Hematopoietic multipotent progenitor cell treated with erythropoietin and hydrocortisone succinate and interleukin-3 and kit ligand, for 6 days (in vitro differentiated cells): ENCODE measurements at places on chromosomes 1 and 21.
A peak's percentile ranks its signal among the peaks of the same experiment; 100 is the strongest.

DNA sequence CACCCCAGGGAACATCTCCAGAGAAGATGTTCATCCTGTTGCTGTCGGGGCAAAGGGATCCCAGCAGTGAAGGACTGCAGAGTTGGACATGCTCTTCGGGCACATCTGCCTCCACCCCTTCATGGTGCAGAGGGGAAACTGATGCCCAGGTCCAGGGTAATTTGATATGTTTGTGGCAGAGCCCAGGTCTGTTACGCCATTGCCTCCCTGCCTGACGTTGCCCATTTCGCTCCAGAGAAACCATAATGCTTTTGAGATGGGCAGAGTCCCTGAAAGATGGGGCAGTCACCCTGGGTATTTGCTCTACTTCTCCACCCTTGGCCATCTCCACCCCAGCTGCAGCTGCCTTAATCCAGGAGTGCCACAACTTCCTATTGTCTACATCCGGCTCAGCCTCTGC, 290.4 kb upstream of the POU3F1 start:
- no peak for DNase-seq

DNA sequence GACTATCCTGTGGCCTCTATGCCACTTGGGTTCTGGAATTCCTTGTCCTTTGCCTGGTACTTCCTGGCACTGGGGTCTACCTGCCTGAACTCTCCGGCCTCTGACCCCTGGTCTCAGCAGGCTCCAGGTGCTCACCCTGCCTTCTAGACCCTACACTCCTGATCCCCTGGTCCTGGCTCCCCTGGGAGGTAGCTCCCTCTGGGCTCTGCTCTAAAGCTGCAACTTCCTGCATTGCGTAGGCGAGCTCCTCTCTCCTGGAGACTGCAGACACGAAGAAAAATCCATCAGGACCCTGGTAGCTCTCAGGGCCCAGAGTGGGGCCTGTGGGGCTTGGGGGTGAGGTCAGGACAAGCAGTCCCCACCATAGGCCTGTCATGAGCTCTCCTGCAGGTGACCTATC, 7.8 kb upstream of the PLEKHG5 start:
- DNase-seq: no peak

DNA sequence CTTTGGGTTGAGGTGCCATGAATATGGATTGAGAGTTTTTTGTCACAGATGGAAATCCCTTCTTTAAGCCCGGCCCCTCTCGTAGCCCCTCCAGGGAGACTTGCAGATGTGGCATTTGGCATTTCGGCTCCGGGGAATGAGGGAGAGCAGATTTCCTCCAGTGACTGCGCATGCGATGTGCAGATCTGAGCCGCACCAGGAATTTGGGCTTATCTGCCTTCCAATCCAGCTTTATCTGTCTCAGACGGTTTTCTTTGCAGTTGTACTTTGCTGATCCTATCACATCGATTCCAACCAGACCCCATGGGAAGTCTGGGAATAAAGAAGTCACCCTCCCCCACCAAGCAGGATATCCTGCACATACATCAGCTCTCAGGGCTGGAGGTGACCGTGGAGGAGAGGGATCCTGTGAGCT, 11.7 kb downstream of the KIF26B start:
- no peak for DNase-seq

DNA sequence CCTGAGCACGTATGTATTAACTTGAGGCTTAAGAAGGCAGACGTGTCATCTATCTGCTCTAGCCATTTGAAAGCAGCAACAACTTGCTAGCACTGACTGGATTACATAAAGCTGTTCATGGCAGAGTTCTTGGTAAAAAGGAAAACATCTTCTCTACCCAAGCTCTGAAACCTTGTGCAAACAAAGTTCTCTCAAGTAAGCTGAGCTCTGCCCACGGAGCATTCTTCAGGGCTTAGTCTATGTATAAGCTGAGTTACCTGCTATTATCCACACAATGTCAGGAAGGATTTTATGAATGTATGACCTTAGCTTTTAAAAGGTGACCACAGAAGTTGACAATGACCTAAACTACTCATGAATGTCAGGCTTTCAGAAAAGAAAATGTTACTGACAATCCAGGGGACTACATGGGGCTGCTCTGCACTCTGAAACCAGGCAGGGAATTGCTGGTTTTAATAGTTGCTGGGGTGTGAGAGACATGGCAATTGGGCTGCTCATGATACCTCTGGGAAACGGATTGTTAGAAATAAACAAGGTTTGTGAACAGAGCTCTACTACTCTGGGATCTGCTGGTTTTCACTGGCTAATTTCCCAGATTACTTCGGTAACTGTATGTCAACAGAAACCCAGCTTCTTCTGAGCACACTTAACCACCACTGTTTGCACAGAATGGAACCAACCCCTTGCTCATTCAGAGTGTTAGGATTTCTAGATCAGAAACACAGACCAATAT, 29.6 kb upstream of the CCN1 start:
- DNase-seq: no peak

DNA sequence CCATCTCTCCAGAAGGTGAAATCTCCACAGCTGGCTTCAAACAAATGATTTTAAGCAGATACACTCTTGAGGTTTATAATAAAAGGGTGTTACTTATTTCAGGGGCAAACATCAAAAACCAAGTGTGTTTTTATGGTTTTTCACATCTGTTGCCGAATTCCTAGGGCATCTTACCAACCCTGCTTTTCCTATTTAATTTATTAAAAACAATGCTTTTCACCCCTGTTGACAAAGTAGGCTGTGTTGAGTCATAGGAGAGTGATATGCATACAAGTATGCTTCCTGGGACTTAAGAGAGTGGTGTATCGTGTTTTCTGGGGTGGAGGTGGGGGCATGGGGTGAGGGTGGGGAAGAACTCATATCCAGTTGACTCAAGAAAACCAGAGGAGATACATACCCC, 29.3 kb upstream of the IL20 start:
- no peak for DNase-seq

- no peak for DNase-seq
Observed at GRCh38 chr1:237507005-237507404, 383.7 kb downstream of the ZP4 start.

DNA sequence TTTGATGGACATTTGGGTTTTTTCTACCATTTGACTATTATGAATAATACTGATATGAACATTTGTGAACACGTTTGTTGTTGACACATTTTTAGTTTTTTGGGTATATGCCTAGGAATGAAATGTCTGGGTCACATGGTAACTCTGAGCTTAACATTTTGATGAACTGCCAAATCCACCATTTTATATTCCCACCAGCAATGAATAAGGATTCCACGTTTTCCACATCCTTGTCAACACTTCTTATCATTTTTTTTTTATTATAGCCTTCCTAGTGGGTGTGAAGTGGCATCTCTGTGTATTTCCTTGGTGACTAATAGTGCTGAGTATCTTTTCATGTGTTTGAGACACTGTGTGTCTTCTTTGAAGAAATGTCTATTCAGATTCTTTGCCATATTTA, 67.6 kb downstream of the RASAL2 start:
- DNase-seq: no peak

DNA sequence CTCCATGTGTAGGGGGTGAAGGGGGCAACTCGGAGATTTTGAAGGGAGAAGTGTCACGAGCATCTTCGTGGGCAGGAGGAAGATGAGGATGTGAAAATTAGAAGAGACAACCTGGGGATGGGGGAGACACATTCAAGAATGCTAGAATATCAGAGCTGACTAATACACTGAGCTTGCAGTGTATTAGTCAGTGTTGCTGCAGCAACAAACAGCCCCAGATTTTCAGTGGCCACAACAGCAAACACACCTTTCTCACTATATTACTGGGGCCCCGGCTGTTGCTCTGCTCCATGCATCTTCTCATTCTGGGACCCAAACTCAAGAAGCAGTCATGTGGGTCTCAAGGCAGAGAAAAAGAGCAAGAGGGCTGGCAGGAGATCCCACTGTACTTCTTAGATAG, 74.8 kb upstream of the SIM2 start:
- no peak for DNase-seq

- DNase-seq: no peak
Observed at GRCh38 chr21:14244911-14245310, 29.0 kb downstream of the RBM11 start.

- DNase-seq: no peak
Observed at GRCh38 chr1:225500624-225501192, 72.9 kb upstream of the LBR start.

DNA sequence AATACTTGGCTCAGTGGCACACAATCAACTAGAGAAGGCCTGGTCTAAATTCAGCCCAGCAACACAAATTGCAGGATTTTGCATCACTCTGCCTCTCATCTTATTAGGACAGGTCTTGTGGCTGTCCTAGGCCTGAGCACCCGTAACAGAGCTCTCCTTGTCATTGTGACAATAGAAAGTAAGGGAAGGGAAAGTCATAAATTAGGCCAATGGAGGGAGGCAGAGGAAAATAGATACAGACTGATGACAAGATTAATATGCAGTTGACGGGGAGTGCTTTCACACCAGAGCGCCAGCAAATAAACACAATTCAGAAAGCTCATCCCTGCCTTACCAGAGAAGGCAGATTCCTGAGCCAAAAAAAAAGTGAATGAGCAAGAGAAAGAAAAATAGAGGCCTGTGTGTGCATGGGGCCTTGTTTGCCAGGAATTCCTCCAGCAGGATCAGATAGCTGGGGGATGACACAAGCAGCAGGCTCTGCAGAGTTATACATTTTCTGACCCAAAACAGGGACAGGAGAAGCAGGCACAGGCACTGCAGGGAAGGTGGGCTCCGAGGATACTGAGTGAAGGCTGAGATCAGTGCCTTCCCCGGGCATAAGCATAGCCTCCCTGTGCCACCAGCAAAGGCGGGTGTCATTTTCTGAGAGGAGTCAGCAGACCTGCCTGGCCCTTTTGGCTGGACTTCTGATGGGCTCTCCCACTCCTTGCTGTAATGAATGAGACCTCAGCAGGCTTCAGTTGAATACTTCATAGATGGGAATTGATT, 110.0 kb upstream of the SPAG17 start:
- no peak for DNase-seq

- DNase-seq: no peak
Observed at GRCh38 chr21:36337099-36337509, 17.1 kb downstream of the MORC3 start.

- DNase-seq: peak; percentile 82
Observed at GRCh38 chr1:6414443-6414844, 5.3 kb downstream of the HES2 start.

- no peak for DNase-seq
Observed at GRCh38 chr1:206587904-206588303, 24.4 kb downstream of the EIF2D start.

DNA sequence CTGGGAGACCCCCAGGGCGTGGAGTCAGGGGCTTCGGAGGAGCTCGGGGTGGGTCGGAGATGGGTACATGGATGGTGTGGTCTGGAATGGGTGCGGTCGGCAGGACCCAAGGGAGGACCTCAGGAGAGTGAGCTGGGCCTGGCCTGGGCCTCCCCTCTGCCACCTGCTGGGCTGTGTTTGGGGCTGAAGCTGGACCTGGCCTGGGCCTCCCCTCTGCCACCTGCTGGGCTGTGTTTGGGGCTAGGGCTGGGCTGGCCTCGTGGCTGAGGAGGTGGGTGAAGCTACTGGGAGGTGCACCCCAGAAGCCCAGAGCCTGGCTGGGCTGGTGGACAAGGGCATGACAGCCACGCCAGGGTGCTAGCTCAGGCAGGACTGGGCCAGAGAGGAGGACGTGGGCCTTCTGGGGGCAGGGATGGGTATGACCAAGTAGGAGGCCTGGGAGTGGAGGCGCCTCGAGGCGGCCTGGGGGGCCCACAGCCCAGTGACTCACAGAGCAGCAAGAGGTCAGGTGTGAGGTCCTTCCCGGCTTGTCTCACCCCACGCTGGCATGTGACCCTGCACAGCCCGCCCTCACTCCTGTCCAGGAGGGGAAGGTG, 14.5 kb downstream of the SAMD11 start:
- peak; percentile 63 for DNase-seq

DNA sequence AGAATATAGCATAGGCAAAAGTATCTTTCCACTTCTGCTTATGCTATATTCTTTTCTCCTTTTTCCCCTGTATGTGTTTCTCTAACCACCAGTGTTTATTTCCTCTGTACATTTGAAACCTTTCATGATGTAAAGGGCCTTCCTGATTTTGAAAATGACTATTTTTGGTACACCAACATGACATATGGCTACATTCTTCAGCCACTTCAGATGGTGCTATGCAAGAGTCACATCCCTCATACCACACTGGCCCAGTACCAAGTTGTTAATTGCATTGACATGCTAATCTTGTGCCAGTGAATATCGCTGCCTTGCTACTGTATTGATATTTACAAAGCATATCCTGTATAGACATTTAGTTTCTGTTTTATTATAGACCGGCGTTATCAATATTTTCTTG, 408.7 kb downstream of the NCAM2 start:
- no peak for DNase-seq

DNA sequence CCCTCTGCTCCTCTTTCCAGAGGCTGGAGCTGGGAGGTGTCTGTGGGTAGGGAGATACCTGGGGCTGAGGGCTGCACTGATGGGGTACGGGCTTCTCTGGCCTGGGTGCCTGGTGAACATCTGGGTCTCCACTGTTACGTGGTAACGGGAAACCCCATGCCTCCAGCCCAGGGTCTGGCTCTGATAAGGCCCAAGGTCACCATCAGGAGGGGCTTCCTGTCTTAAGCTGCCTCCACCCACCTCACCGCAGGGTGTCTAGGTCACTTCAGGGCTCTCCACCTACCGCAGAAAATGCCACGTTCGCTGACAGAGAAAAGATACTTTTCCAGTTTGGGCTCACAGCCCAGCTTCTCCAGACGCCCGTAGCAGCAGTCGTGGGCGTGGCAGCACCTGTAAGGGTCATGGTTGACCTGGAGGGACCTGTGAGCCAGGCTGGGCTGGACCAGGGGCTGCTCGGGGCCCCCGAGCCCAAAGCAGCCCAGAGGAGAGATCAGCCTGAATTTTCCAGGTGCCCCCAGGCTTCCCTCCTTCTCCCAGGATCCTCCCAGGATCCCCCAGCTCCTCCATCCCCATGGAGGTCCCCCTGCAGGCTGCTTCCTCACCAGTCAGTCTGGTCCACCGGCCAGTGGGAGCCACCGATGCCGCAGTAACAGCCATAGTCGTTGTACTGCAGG, 1.3 kb downstream of the PLA2G2E start:
- no peak for DNase-seq
